ENCODE measurements at places on chromosomes 7 and 10.
A peak's percentile ranks its signal among the peaks of the same experiment; 100 is the strongest.

DNA sequence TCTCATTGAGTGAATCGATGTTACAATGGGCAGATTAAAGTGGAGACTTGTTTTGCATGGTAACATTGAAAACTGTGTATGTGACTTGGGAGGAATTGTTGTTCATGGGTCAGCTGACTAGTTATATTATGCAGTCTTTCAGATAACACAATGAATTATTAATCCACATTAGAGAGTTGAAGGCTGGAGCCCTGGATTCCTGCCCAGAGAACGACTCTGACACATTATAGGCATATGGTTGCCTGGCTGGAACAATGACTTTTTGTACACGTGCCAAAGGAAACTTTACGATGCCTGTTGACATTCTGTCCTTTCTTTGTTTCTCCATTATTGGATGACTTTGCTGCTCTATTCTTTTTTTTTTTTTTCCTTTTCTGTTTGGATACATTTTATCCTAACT lies 52.3 kb upstream of the TMEM229A start:
- DNase-seq: no peak

GRCh38 chr10:114706458-114707055 lies 48.5 kb upstream of the ABLIM1 start:
- no peak for DNase-seq

DNA sequence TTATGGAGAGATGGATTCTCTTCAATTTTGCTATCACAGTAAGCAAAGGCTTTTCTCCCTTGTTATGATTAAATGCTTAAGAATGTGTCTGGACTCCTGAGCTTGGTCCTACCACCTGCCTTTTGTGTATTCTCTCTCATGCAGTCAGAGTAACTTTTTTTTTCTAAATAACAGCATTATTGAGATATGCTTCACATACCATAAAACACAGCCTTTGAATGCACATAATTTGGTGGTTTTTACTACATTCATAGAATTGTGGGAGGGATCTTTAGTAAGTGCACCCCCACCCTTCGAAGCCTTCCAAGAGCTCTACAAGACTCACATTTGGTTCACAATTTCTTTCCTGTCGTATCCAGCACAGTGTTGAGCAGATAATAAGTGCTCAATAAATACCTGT lies 175.5 kb downstream of the ADAM12 start:
- DNase-seq: no peak

DNA sequence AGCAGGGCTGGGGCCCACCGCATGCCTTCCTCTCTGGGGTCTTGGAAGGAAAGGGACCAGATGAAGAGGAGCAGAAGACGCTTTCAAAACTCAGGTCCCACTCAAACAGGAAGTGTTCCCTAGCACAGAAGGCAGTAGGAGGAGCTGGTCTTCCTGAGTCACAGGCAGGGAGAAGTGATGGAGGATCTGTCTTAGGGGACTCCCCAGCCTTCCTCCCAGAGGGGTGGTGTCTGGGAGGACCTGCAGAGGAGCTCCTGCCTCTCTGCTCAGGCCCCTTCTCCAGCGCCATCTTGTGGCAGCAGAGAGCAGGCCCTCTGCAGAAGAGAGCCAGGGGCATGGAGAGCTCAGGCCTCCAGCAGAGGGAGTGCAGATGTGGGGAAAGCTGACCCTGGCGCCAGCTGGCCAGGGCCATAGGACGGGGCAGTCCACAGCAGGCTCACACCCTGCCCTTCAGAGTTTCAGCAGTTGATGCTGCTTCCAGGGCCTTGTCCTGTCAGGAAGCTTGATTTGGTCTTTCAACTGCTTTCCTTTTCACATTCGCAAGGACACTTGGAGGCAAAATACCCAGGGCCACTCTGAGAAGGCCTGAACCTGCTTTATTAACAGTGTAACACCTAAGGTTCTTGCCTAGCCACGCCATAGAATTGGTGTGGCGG lies 62.2 kb upstream of the TARP start:
- peak; percentile 99 for DNase-seq

- DNase-seq: no peak
Observed at GRCh38 chr7:110888641-110889040, 202.3 kb upstream of the LRRN3 start.

GRCh38 chr7:12638851-12639456 lies 48.5 kb upstream of the ARL4A start:
- DNase-seq: peak; percentile 73

DNA sequence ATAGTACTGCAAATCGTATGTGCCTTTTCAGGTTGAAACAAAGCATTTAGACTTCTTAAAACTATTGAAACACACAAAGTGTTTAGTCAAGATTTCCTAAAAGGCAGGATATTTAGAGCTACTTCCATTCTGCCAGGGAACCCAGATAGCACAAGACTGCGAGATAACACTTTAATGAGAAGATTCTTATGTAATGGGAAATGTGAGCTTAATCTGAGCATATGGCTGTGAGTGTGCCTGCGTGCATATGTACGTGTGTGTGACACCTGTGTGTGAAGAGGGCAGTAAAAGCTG lies 14.3 kb upstream of the JCAD start:
- no peak for DNase-seq

GRCh38 chr10:91105269-91105668 lies 115.2 kb upstream of the PCGF5 start:
- DNase-seq: no peak

DNA sequence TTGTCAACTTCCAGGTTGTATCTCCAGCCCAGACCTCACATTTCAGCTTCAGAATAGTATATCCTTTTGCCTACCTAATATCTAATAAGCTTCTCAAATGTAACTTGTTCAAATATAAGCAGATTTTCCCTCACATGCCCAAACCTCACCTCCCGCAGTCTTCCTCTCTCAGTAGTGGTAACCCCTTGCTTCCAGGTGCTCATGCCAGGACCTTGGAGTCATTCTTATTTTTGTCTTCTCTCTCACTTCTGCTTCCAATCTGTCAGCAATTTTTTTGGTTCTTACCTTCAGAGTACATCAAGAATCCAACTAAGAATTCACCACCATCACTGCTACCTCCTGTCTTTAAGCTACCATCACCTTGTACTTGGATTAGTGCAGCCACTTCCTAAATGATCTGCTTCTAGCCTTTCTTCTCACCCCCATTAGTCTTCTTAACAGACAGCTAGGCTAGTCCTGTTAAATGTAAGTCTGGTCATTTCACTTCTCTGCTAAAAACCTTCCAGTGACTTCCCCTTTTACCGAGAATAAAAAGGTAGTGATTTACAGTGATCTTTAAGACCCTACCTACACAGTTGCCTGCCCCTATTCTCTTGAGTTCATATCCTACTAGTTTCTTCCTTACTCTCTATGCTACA lies 14.0 kb downstream of the ANKIB1 start:
- no peak for DNase-seq

DNA sequence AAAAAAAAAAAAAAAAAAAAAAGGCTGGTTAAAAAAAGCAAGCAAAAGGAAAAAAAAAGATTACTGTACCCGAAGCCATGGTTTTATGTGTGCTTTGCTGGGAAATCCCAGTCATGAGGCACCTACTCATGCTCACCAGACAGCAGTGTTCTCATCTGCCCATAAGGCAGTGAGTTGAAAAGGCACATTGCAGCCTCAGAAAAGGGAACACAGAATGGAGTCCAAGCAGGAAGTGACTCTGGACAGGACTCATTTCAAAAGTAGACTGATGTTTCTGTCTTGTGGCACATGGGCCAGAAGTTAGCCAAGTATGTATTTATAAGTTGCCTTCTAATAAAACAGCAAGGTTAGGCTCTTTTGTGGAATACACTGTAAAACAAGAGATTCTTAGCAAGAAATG lies 40.2 kb downstream of the PDSS1 start:
- DNase-seq: peak; percentile 92

DNA sequence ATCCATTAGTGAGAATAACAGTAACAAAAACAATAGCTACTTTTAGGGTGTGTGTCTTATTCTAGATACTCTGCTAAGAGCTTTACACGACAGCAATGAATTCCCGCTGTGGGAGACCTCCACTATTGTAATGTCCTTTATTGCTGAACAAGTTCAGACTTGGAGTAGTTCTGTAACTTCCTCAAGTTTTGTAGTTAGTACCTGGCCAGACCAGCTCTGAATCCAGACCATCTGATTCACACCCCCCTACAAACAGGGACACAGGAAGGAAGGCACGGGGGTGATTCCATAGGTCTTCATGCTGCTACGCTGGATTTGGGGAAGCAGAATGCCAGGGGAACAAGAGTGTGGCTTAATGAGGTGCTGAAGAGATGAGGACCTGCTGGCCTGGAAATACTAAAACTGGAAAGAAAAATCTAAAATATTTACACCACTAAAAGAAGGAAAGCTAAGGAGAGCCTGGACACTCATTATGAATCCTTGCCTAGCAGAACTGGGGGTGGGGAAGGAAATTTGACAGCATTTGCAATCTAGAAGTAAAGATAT lies 194.6 kb upstream of the TMEM72 start:
- DNase-seq: no peak

- DNase-seq: no peak
Observed at GRCh38 chr7:137925091-137925490, 76.8 kb downstream of the CREB3L2 start.

DNA sequence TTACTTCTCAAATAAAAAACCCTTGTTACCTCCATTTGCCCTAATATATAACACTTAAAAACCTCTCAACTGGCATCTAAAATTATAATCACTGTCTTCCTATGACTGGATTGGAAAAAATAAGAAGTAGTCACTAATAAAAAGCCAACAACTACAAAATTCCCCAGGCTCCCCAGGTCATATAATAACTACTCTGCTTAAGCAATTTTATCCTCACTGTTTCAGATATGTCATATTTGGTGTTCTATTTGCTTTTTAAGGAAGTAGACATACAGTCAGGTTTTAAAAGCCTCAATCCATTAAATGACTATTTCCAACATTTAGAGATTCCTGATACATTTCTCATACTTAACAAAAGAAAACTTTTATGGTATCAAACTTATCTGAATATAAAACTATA lies 2.4 kb downstream of the H2AZ2 start:
- DNase-seq: peak; percentile 70

- no peak for DNase-seq
Observed at GRCh38 chr7:74013539-74014272, 14.3 kb upstream of the ELN start.

- DNase-seq: peak; percentile 10
Observed at GRCh38 chr7:86747698-86748097, 104.0 kb downstream of the GRM3 start.

GRCh38 chr7:37601321-37601720 lies 82.2 kb upstream of the GPR141 start:
- no peak for DNase-seq

- no peak for DNase-seq
Observed at GRCh38 chr10:52436664-52437063, 122.6 kb downstream of the DKK1 start.

DNA sequence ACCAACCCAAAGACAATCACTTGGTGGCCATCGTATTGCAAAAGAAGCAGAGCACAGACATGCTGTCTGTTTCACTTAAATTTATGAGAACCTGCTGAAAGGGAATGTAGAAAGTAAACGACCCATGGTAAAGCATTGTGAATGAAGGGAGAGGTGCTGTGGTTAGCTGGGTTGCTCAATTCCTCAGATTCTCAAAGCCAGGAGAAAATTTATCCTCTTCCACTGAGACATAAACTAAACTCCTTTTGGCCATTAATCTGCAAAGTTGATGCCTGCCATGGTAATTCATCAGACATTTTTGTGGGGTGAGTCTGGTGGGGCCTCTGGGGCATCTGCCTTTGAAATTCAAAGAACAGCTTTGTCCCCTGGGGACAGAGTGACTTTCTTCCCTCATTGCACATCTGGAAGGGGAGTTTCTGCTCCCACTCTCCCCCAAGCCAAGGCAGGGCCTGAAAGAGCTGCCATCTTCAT lies 951.0 kb downstream of the LRMDA start:
- DNase-seq: no peak

- no peak for DNase-seq
Observed at GRCh38 chr7:98214811-98215321, 3.6 kb downstream of the BHLHA15 start.

DNA sequence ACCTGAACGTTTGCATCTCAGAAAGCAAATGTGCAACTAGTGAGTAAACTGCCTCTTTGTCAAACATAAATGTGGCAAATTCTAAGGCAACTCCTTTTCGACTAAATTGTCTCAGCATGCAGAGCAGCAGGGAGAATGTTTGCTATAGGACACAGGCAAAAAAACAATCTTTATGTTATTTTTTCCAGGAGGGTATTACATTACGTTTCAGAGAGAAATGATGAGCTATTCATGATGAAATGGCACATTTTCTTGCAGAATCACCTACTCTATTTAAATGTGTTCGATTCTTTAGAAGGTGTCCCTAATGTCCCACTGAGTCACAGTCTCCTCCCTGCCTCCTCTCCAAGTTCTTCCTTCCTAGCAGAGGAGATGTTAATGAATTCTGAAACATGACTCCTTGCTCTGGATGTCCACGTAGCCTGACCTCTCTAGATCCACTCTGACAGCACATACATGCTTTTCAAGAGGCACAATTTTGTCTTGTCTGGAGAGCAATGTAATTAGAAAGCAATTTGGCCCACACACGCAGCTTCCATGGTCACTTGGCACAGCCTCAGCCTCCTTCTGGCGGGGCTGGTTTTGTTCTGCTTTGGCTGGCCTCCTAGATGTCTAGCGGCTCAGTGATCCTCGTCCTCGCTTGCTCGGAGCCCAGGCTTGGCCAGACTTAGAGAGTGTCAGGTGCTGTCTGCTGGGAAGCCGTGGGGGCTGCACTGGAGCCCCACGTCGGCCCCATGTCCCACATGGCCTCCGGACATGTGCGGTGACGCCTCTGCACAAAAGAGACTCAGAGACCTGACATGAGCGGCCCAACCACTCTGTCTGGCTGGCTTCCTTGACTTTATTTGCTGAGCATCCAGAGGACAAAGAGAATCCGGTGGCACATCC lies 125.7 kb upstream of the ZNF438 start:
- no peak for DNase-seq

DNA sequence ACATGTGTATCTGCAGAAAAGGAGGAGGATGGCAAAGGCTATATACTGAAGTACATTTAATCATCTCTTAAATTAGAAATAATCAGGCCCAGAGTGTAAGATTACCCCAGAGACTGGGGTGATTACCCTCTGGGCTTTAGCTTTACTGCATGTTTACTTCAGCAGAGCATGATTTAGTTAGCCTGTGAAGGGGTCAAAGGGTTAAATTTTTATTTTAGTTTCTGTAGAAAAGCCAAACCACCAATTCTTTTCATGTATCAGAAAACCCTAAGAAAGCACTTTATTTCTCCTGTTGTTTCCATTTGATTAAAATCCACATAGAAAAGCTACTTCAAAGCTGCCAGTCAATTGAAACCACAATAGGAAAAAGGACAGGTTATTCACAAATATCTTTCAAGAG lies 101.5 kb upstream of the LSM8 start:
- DNase-seq: no peak

GRCh38 chr7:33554046-33554445 lies 351.3 kb upstream of the BMPER start:
- DNase-seq: no peak

DNA sequence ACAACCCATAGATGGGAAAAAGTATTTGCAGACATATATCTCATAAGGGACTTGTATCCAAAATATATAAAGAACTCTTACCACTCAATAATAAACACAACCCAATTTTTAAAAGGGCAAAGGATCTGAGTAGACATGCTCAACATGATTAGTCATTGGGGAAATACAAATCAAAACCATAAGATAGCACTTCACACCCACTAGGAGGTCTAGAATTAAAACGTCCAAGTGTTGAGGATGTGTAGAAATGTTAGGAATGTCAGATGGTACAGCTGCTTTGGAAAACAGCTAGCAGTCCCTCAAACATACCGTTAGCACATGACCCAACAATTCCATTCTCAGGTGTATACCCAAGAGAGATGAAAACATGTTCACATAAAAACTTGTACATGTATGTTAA lies 8.3 kb downstream of the PSTK start:
- no peak for DNase-seq

Data from suppressor macrophage (primary cell).